Muscle of leg (tissue), 16 donors: ENCODE measurements at places on chromosomes 5 and 9. TPM values are rescaled to one million over a fixed set of nuclear protein-coding genes. Genes with fewer than 3 reads are reported as not detected.

DNA sequence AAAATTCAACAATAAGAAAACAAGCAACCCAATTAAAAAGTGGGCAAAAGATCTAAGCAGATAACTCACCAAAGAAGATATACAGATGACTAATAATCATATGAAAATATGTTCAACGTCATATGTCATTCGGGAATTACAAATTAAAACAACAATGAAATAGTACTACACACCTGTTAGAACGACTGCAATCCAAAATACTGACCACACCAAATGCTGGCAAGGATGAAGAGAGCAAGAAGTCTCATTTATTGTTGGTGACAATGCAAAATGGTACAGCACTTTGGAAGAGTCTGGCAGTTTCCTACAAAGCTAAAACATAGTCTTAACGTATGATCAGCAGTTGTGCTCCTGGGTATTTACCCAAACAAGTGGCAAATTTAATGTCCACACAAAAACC lies 37.5 kb downstream of the NDUFS4 start:
- no peak for DNase-seq

Gene TLR4
- 13.3 TPM for total RNA-seq

Gene ACSL6
- total RNA-seq = 0.62 TPM

DNA sequence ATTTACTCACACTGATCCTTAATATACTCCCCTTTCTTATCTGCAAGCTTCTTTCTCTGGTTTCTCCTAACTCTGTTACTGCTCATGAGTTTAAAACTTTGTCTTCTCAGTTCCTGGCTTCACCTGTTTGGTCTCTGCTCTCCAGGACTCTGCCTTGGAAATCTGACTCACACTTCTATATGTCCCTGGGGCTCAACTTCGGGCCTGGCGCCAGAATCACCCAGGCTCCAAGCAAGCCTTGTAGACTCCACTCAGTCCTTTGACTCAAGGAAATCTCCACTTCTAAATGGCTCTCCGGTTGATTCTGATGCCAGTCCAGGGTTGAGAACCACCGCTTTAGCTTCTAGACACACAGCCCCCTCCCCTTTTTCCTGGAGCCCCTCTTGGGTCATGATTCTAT lies 57.8 kb downstream of the TMC1 start:
- peak; percentile 49 for DNase-seq

- no peak for DNase-seq
Measured at GRCh38 chr9:3916411-3916810, 383.5 kb downstream of the GLIS3 start.

DNA sequence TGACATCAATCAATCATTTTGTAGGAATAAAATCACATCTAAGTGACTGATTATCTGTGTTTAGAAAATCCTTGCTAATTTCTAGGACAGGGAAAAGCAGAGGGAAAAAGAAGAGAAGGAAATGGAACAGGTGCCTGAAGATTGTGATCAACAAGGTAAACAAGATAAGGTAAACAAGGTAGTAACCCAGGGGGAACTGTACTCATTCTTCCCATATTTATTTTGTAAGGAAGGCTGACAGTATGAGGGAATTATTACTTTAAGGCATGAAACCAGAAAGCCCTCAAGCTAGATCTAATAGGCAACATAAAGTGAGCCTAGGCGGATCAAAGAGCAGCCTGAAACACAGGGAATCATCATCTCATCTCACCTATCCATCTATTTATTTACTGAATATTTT lies 231.1 kb downstream of the MLLT3 start:
- no peak for DNase-seq

GRCh38 chr9:108339251-108339650 lies 516.5 kb downstream of the ACTL7B start:
- peak; percentile 62 for DNase-seq

Gene CARD6
- total RNA-seq = 2.2 TPM

- DNase-seq = peak; percentile 12
Measured at GRCh38 chr5:31096238-31096865, 97.1 kb upstream of the CDH6 start.

- DNase-seq = no peak
Measured at GRCh38 chr5:1827886-1828397, 26.7 kb downstream of the NDUFS6 start.

DNA sequence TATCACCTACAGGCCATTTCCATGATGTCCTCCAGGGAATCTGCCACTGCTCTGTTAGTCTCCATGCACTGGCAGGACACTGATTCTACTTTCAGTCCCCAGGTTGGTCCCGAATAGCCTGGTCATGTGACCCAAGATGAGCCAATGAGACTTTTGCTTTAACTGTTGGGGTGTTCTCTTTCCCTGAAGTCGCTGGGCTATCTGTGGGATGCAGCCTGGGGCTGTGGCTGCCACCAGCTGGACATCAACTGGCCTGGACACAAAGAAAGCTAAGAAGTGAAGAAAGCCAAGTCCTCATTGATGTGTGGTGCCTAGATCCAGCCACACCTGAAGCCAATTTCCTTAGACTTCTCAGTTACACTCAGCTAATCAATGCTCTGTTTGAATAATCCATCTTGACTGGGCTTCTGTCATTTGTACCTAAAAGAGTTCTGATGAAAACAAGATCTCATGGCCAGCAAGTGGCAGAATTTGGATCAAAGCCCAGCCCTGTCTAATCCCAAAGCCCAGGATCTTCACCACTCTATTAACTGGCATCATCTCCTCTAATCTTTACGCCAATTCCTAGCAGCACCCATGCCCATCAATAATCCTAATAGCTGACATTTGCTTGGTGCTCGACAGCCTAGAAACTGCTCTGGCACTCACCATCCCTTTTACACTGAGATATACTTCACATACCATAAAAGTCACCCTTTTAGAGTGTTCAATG lies 37.0 kb downstream of the SH3PXD2B start:
- DNase-seq = peak; percentile 53

Gene FRMPD1
- 7.6 TPM for total RNA-seq

DNA sequence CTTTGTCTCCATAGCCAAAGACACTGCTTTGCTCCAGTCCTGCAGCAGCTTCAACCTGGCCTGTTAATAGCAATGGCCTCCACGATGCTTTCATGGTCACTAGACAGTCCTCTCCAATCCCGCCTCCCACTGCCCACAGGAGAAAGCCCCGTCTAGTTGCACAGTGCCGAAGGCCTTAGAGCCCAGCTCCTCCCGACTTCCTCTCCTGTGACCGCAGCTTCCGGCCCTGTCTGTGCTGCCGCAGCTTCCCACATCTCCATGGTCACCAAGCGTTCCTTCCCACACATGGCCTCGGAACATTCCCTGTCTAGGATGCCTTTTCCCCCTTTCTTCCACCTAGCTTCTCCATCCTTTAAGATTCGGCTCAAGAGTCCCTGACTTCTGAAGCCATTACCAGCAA lies 23.4 kb downstream of the PCA3 start:
- no peak for DNase-seq

DNA sequence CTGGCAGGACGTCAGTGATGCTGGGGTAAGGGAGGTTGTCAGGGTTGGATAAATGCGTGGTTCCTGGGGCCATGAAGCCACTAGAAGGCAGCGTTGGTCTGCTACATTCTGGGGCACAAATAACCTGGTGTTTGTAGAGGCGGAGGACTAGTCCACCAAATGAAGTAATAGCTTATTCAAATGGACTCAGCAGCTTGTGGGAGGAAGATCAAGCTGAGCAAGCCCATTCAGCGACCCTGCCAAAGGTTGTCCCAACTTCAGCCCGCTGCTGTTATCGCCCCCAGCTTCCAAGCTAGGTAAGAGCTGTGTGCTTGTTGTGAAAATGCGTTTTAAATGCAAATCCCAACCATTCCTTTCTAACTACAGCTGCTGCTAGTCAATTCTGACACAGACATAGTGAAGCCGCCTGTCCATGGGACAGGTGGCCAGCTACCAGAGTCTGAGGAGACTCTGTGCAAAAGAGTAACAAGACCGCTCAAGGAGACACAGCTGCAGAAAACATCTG lies 7.6 kb upstream of the FAM240B start:
- peak; percentile 82 for DNase-seq

Gene TSSK1B
- total RNA-seq = not detected

DNA sequence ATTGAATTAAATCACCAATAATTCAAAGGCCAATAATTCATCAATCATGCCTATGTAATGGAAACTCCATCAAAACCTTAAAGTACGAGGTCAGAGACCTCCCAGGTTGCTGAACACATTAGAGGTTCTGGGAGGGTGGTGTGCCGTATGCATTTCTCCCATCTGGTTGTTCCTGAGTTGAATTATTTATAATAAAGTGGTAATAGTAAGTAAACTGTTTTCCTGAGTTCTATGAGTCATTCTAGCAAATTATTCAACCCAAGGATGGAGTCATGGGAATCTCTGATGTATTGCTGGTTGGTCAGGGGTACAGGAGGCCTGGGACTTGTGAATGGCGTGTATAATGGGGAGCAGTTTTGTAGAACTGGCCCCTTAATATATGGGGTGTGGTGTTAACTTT lies 191.7 kb downstream of the CARTPT start:
- DNase-seq = no peak

DNA sequence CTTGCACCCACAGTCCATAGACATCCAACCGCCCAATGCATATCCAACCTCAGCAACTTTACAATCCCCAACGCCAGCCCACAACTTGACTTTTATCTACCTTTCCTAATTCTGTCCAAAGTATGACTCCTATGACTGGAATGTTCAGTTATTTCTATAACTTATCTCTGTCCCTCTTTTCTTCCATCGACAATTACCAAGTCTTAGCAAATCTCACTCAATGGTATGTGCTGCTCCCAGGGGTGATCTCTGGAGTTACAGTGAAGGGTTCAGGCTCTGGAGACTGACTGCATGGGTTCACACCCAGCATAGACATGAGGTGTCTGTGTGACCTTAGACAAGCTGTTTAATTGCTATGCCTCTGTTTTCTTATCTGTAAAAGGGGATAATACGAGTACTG lies 106.9 kb downstream of the SPOCK1 start:
- no peak for DNase-seq

GRCh38 chr5:172943283-172943841 lies 15.9 kb upstream of the RPL26L1 start:
- peak; percentile 71 for DNase-seq

DNA sequence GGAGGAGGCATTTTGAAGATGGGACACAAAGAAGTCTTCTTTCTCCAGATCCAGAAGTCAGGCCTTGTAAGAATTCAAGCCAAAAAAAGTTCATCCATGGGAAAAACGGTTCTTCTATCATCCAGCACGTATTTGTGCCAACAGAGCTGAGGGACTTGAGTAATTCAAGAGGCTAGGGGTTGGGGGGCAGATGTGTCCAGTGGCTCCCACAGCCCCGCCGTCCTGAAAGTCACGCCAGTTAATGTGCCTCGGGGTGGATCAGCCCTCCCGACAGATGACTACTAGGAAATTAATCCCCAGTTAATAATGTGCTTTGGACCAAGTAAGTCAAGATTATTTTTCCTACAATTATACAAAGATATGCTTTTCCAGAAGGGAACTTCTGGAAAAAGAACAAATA lies 23.4 kb downstream of the NREP start:
- DNase-seq = peak; percentile 37
